ENCODE measurements at places on chromosomes 3 and 15. TPM values are rescaled to one million over a fixed set of nuclear protein-coding genes. Genes with fewer than 3 reads are reported as not detected.

Gene PTX3
- total RNA-seq = 0.59 TPM

Gene ZDHHC19
- total RNA-seq = not detected

Gene PRSS50
- not detected for total RNA-seq

Gene COL8A1
- total RNA-seq = 43.3 TPM

Gene GLDN
- total RNA-seq = 1.9 TPM

Gene TMEM207
- total RNA-seq = not detected

Gene ALPK3
- 99.0 TPM for total RNA-seq

Gene EPHB1
- total RNA-seq = 3.2 TPM

Gene NOX5
- total RNA-seq = 0.16 TPM

Gene MB21D2
- total RNA-seq = 3.7 TPM

Gene CORO2B
- 9.7 TPM for total RNA-seq

Gene ATP13A4
- not detected for total RNA-seq

Gene GASK1A
- 2.1 TPM for total RNA-seq

Gene TMC3
- not detected for total RNA-seq

Gene CKMT1B
- total RNA-seq = not detected

Gene GOLGA8O
- total RNA-seq = not detected

Gene SCN5A
- total RNA-seq = 102 TPM

Gene PTH1R
- total RNA-seq = 7.2 TPM
